CD4-positive, alpha-beta T cell treated with Interferon alpha-2 for 1 hour (primary cell): ENCODE measurements at places on chromosomes 1 and 21.

GRCh38 chr1:7046891-7047290 lies 261.6 kb downstream of the CAMTA1 start:
- DNase-seq = no peak

- no peak for DNase-seq
Observed at GRCh38 chr1:43427941-43428340, 25.8 kb downstream of the HYI start.

- DNase-seq = no peak
Observed at GRCh38 chr1:232980986-232981560, 30.7 kb downstream of the NTPCR start.

- no peak for DNase-seq
Observed at GRCh38 chr1:194968916-194969315, 1639.3 kb downstream of the KCNT2 start.

DNA sequence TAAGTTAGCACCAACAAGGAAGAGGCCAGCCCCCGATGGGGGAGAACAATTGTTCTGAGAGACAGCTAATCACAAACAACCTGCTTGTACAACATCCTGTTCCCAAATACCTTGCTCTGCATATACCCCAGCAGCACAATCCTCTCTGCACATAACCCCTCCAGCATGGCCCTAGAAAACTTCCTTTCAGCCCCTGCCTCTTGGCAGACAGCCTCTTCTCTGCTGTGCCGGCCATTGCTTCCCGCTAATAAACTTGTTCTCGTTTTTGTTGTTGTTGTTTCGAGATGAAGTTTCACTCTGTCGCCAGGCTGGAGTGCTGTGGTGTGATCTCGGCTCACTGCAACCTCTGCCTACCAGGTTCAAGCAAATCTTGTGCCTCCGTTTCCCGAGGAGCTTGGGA lies 392.7 kb downstream of the SMYD3 start:
- DNase-seq = no peak

- DNase-seq = no peak
Observed at GRCh38 chr1:215728169-215728568, 161.1 kb downstream of the KCTD3 start.

- DNase-seq = no peak
Observed at GRCh38 chr21:38314558-38314957, 57.8 kb downstream of the KCNJ15 start.

- DNase-seq = no peak
Observed at GRCh38 chr21:43911015-43911934, 46.3 kb downstream of the AGPAT3 start.

- DNase-seq = no peak
Observed at GRCh38 chr1:179014123-179014522, 11.6 kb upstream of the FAM20B start.

DNA sequence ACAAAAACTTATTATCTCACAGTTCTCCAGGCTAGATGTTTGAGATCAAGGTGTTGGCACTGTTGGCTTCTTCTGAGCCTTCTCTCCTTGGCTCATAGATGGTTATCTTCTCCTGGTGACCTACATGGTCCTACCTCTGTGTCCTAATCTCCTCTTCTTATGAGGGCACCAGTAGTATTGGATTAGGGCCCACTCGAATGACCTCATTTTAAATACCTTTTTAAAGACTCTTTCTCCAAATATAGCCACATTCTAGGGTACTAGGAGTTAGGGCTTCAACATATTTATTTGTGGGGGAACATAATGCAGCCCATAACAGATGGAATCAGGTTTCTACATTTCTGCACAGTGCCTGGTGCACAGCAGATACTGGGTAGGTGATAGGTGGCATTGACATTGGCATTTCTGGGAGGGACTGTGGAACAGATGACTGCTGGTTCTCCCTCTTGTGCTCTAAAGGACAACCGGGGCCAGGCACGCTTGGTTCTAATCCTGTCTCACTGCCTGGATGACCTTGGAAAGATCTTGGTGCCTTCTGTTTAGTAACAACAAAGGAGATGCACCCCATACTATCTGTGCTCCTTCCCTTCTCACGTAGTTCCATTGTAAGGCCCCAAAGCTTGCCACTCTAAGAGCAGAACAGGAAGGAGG lies 140.3 kb downstream of the PLPP3 start:
- DNase-seq = no peak
